ENCODE measurements at places on chromosomes 11 and 22.

- DNase-seq, result no peak
Observed at GRCh38 chr11:57364851-57365660, 15.9 kb downstream of the PRG3 start.

- no peak for DNase-seq
Observed at GRCh38 chr11:93694109-93694508, 32.6 kb downstream of the CEP295 start.

DNA sequence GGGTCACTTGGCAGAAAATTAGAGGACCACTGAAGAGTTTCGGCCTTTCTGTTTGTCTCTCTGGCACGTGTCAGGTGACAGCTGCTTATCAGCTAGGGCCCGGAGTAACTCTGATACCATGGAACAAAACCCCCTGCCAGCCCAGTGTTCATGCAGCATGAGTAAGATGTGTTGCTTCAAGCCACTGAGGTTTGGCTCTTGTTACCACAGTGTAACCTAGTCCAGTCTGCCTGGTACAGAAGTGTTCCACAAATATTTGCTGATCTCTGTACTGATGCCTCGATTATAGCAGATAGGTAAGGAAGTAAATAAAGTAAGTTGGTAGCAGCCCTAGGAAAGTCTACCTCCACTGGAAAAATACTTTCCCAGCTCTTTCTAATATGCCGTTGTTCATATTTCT, 20.5 kb upstream of the ETS1 start:
- no peak for DNase-seq

GRCh38 chr11:74311352-74311926, at the start of gene P4HA3:
Gene P4HA3 (minus strand): TSS chr11:74311640. CDS start chr11:74311611, 29 bp downstream.
- peak; percentile 20 for DNase-seq

DNA sequence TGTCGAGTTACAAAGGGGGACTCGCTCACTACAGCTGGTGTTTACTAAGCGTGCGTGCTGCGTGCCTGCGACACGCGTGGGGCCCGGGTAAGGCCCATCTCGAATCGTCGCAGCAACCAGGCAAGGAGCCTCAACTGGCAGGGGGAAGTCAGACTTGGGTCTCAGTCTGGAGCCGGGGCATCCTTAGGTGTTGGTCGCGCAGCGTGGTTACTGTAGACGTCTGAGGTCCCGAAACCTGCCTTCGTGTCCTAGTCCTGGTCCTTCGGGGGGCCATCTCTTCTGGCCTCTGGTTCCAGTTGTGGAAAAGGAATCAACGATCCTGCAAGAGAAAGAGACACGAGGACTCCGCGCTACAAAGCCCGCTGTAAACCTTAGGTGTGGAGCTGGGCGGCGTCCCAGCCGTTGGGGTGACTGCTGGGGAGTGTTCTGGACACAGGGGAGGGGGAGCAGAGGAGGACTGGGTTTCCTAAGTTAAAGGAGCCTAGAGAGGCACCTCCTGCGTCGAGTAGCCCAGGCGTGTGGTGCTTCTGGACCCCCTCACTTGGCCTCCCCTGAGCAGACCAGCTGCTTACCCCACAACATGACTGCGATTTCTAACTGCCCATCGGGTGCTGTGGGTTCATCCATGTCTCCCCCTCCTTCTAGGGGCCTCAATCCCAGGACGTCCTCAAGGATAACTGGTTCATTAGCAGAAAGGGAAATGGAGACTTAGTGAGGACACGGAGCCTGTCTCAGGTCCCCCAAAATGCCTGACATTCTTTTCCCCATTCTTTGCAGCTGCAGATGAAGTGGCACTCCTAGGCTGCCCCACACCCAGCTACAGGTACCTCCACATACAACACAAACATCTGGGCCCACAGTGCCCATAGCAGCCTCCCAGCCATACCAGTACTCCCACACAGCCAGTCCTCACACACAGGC, 4.9 kb upstream of the WNT11 start:
- no peak for DNase-seq

- no peak for DNase-seq
Observed at GRCh38 chr11:123461164-123461563, 31.1 kb downstream of the GRAMD1B start.

DNA sequence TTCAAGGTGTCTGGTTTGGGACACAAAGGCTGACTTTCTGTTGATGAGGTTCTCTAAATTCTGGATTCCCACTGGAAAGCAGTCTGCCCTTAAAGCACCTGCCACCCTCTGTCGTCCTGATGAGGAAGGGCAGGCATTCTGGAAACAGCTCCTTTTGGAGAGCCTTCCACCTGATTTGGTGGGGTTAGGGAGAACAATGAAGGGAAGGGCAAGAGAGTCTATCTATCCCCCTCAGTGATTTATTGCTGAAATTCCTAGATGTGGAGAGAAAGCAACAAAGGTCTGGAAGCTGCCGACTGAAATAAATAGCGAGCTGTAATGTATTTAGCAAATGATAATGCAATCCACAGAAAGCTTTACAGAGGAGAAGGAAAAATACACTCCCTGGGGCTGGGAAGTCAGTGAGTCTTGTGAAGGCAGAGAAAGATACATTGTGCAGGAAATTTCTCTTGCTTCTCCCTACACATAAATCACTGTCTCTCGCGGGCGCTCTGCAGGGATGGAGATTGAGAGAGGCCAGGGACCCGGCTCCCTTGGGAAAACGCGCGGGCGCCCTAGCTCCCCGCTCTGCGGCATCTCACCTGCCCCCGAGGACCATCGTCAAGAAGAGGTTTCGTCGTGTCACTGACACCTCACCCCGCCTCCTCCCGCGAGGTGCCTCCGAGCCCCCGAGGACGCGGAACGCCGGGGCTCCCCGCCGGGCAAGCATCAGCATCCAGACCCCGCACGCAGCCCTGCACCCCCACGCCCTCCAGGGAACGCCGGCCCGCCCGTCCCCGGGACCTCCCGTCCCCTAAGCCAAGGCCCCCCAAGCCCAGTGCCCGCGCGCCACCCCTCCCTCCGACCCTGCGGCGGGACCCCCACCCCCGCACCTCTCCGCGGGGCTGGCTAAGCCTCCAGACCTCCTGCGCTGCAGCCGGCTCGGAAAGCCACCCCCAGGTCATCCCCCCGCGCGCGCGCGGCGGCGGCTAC, 673 bp downstream of the CDON start:
- DNase-seq, result no peak

- no peak for DNase-seq
Observed at GRCh38 chr11:76674517-76675400, 4.2 kb upstream of the LRRC32 start.

GRCh38 chr22:23437779-23438178, 142.3 kb downstream of the IGLL1 start:
- no peak for DNase-seq

GRCh38 chr22:38353142-38353629, 36.0 kb upstream of the CSNK1E start:
- peak; percentile 57 for DNase-seq

DNA sequence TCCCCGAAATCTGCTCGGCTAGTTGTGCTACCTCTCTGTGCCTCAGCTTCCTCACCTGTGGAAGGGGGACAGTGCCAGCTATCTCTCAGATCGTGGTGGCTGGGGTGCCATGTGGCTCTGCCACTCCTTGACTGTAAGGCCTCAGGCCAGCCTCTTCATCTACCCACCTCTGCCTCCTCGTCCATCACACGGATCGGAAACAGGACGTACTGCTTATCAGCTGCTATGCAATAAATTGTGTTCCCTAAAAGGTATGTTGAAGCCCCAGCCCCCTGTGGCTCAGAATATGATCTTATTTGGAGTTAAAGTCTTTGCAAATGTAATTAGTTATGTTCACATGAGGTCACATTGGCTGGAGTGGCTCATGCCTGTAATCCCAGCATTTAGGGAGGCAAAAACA, 7.8 kb downstream of the PPM1F start:
- no peak for DNase-seq

GRCh38 chr11:119687373-119688046, 41.5 kb downstream of the NECTIN1 start:
- no peak for DNase-seq

- no peak for DNase-seq
Observed at GRCh38 chr11:131474947-131475346, 104.5 kb downstream of the NTM start.

DNA sequence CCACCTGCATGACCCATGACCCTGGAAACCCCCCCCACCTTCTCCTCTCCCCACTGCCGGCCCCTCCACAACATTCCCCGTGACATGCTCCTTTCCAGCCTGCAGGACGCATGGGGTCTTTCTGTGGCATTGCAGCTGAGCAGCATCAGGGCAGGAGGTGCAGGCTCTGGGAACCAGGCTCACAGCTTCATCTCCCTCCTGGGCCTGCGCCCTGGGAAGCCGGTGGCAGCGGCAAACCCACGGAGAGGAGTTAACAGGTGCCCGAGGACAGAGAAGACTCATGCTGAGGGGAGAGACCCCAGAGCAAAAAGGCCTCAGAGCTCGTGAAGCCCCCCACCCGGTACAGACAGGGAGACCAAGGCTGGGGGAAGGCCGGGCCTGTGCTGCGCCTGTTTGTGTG, 32.2 kb downstream of the CDKN1C start:
- DNase-seq, result no peak

- DNase-seq, result no peak
Observed at GRCh38 chr11:61907871-61908729, 9.3 kb downstream of the RAB3IL1 start.

DNA sequence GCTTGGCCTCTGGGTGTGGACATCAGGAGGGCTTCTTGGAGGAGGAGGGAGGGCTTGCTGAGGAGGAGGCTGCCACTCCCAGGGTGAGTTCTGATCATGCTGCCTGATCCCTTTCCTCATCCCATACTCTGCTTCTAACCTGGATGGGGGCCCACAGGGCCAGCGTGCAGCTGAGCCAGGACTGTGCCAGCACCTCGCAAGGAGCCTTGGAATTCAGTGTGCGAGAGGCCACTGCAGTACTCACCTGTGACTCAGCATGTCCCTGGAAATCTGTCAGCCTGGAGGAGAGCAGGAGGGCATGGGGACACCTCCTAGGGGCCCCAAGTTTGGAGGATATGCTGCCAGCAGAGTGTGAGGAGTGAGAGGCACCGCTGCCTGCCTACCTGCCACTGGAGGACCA, 4.2 kb upstream of the GAB4 start:
- DNase-seq, result no peak

DNA sequence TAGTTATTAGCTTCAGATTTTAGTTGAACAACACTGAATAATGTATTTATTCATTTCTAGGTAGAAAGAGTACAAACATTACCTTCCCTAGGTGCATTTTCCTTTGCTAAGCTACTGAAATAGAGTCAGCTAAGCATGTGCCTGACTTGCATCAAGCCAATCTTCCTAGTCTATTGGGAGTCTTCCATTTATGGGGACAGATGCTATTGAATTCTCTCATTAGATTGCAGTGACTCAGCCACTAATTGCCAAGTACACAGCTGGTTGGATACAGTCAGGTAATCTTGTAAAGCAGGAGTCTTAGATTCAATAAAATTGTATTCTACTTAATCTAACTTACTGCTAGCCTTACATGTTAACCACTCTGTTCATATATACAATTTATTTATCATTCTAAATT, 55.2 kb upstream of the RPS13 start:
- no peak for DNase-seq

DNA sequence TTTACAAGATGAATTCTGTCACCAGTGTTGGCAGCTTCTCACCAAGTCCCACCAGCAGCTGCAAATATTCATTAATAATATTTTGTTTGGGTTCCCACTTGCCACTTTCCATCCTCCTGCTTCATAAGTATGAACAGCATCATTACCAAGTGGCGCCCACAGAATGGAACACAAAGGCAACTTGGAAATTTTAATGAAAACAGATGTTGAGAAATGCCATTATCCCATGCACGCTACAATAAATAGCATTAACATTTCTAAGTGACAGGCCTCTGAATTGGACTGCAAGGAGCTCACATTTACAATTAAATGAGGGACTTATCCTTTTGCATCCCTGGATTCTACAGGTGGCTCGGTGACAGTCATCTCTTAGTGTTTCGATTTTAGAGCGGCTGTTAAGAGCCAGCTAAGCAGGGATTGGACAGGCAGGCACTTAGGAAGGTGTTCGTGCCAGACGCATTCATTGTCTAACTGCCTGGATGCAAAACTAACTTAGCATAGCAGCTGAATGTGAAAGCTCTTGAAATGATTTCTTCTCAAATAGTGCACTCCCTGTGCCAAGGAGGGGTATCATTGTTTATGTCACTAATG, 170.3 kb downstream of the KIRREL3 start:
- no peak for DNase-seq

- DNase-seq, result no peak
Observed at GRCh38 chr22:24201681-24202614, 20.7 kb downstream of the SUSD2 start.

- DNase-seq, result no peak
Observed at GRCh38 chr11:12818333-12819015, 144.3 kb downstream of the TEAD1 start.

GRCh38 chr11:121300972-121301699, 8.6 kb downstream of the SC5D start:
- no peak for DNase-seq

Measured in CD4-positive, alpha-beta memory T cell (primary cell).